NCI-H2107 (cell line): ENCODE measurements at places on chromosomes 6 and 20.

DNA sequence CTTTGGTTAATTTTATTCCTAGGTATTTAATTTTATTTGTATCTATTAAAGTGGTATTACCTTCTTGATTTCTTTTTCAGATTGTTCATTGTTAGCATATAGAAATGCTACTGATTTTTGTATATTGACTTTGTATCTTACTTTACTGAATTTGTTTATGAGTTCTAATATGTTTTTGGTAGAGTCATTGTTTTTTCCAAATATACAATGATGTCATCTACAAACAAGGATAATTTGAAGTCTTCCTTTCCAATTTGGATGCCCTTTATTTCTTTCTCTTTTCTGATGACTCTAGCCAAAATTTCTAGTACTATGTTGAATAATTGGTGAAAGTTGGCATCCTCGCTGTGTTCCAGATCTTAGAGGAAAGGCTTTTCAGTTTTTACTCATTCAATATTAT lies 43.0 kb upstream of the HMGCLL1 start:
- DNase-seq, result no peak

- no peak for DNase-seq
These were observed 57.5 kb downstream of the CCDC170 start for GRCh38 chr6:151551223-151551857.

DNA sequence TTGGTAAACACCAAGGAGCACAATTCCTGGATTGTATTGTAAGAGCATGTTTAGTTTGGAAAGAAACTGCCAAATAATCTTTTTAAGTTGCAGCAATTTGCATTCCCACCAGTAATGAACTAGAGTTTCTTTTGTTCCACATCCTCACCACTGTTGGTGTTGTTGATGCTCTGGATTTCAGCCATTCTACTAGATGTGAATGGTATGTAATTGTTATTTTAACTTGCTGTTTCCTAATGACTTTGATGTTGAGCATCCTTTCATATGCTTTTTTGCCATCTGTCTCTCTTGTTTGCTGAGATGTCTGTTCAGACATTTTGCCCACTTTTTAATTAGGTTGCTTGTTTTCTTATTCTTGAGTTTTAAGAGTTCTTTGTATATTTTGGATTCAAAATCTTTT lies 1654.1 kb downstream of the GRIK2 start:
- DNase-seq, result no peak

DNA sequence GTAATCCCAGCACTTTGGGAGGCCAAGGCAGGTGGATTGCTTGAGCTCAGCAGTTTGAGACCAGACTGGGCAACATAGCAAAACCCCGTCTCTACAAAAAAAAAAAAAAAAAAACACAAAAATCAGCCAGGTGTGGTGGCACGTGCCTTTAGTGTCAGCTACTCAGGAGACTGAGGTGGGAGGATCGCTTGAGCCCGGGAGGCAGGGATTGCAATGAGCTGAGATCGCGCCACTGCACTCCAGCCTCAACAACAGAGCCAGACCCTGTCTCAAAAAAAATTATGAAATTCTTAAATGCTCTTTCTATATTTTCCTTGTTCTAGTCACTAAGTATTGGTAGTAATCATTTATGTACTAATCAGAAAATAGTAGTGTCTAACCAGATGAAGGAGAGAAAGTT lies 30.6 kb downstream of the SYTL3 start:
- no peak for DNase-seq

DNA sequence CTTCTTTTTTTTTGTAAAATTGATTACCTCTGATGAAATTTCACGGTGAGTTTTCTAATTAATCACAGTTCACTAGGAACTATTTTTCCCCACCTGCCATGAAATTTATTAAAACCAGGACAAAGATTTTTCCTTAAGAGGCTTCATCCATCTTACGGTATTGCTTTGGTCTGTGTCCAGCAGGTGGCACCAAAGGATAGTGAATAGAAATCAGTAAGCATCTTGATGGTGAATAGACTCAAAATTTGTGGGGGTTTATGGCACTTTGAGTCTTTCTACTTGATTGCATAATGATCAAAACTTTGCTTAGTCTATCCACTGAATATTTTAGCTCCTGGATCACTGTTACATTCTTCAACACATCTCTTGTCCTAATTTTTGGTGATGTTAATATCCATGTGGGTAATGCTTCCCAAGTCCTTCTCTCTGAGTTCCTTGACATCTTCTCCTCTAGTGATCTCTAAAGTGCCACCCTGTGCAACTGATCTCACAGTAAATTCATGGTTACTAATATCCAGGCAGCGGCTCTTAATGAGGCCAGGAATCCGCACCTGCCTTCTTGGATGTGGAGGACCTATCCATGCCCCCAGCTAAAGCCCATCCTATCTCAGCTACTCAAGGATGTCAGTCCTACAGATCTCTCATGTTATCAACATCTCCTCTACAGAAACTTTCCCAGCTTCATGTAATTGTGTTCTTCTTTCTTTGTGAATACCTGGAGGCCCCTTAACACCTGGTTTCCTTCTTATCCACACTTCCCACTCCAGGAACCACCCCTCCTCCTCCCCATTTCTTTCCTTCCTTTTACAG lies 54.5 kb downstream of the STMND1 start:
- peak; percentile 16 for DNase-seq

DNA sequence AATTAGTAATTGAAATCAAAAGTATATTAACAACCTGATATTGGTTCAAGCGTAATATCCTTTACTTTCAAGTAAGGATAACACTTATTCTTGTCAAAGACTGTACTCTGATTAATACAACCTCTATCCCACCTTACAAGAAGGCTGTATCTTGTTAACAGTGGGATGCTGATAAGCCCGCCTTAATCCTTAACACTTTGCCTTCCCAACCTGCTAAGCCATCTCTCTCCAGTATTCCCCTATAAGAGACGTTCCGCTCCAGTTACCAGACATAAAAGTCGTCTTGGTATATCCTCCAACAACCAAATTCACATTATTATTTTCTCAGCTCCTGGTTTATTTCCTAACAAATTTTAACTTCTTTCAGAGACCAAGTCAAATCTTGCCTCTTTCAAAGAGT lies 2.0 kb downstream of the BTBD9 start:
- no peak for DNase-seq

GRCh38 chr20:38143646-38144554 lies 21.2 kb downstream of the TGM2 start:
- no peak for DNase-seq

DNA sequence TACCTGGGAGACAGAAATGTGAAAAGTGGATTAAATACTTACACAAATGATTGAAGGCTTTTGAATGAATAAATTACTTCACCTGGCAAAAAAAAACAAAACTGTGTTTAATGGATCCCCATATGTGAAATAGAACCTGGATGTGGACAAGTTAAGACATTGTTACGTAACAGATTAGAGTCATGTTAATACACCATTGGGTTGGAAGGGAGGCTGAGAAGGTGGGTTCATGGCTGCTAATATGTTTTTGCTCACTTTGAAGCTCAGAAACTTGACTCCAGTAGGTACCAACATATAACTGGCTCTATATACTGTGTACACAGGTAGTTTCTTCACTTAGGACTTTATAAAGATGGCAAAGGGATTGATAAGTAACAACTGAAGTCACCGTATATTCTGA lies 21.4 kb upstream of the TENT5A start:
- DNase-seq, result no peak

DNA sequence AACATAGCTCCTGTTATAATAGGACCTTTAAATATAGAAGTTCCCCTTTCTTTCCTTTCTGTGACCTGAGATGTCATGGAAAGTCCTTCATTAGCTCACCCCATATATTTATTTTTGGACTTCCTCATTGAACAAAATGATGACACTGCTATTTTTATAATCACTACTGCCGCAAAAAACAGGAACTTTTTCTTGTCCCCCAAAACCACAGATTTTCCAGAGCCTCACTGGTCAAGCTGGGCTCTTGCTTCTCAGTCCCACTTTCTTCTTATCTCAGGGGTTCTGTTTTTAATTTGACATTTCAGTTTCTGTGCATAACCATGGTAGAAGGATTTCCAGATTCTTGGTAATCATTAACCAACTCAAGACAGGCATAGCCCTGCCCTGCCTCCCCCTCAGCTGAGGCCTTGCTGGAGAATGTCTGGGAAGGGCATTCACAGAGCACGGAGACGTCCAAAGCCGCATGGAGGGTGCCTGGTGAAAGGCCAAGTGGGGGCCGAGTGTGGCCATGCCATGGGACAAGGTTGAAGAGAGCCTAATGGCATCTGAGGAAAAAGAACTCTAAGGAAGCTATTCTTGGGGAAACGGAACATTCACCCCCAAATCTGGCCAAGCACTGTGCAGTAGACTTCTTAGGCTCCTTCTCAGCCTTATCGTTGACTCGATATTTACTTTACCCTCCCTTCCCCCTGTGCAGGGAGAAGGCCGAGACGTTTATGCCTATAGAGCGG lies 73.7 kb downstream of the EDN1 start:
- no peak for DNase-seq

- no peak for DNase-seq
These were observed 208.5 kb upstream of the CITED2 start for GRCh38 chr6:139582956-139583355.

GRCh38 chr6:16712255-16712930 lies 48.9 kb downstream of the ATXN1 start:
- no peak for DNase-seq

DNA sequence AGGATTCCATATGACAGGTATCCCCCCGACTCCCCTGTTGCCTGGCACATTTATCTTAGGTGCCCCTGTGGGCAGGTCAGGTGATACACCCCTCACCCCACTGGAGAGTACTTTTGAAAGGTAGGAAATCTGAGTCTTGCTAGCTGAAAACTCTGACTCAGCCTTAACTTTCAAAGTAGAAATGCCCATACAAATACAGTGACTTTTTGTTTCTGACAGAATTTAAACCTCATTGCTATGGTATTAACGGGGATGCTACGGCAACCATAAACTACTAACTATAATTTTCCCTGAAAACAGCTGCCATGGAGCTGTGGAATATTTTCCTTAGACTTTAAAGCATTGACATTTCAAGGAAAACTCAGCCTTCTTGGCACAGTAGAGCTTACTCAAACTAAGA lies 536.0 kb downstream of the RFPL4B start:
- no peak for DNase-seq

DNA sequence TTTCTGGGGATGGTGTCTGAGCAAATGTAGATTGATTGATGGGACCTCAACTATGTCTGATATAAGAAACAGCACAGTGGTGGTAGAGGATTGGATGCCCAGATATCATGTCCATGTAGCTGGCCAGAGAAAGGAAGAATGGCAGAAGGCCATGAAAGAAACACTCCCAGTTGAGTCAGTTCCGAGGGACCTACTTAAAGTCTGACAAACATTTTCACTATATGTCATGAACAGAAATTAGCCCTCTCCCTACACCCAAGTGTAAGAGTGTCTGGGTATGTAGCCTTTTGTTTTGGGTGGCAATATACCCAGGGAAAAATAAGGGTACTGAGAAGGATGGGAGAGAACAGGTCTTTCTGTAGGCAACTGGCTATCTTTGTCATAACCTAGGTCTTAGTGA lies 434.2 kb downstream of the BCKDHB start:
- DNase-seq, result no peak

- no peak for DNase-seq
These were observed 687.3 kb downstream of the QKI start for GRCh38 chr6:164101859-164102258.

GRCh38 chr6:106199998-106200397 lies 113.9 kb downstream of the PRDM1 start:
- DNase-seq, result no peak

- no peak for DNase-seq
These were observed 38.0 kb upstream of the EEF1A1 start for GRCh38 chr6:73558624-73559398.

DNA sequence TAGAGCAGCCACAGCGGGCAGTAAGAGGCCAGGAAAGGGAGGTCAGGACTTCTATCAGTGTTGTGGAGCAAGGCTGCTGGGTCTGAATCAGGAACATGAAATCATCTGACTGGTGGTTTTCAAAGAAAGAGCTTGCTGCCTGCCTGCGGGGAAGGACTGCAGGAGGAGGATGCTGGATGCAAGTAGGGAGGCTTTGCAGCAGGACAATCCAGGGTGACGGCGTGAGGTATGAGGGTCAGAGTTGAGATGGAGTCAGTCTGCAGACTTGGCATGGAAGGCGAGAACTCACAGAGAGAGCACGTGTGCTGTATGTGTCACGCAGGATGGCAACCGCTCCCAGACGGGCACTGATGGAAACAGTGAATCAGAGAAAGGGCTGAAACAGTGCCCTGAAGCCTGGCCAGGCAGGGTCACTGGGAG lies 59.2 kb upstream of the CD93 start:
- DNase-seq, result no peak

DNA sequence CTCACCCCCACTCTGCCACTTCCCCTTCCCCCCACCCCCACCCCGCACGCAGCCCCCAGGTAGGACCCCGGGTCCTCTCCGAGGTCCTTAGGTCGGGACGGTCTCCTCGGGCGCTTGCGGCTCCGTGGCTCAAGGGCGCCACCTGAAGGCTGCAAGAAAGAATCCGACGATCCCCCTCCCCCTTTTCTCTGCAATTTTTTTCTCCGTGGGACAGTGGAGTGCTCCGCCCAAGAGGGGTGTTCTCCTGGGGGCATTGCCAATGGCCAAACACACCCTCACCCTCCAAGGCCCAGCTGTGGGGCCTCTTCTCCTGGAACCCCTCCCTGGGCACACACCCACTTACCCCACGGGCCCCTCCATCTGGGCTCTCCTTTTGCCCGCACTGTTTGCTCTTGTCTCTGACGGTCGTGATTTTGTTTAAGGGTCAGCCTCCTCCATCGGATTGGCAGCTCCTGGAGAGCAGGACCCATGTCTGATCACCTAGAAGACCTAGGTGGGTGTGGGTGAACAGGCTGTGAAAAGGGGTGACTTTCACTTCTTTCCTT lies 1.1 kb upstream of the TMEM74B start:
- no peak for DNase-seq

- no peak for DNase-seq
These were observed 130.0 kb downstream of the CDKAL1 start for GRCh38 chr6:20664250-20664649.

DNA sequence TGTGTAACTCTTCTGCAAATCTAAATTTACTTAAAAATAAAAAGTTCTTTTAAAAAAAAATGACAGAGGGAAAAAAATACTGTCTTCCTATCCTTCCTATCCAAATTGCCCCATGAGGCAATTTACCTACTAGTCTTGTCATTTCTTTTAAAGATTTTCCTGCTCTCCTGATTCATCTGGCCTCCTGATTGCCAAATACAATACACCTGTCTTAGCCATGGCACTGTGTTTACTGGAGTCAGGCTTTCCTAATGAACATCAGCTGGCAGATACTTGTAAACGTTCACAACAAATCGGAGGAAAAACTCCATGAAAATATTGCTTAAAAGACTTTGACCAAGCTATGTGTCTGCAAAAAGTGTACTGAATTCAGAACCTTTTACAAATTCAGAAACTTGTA lies 21.5 kb downstream of the TM9SF4 start:
- no peak for DNase-seq
